ENCODE measurements at places on chromosomes 13 and 19.

DNA sequence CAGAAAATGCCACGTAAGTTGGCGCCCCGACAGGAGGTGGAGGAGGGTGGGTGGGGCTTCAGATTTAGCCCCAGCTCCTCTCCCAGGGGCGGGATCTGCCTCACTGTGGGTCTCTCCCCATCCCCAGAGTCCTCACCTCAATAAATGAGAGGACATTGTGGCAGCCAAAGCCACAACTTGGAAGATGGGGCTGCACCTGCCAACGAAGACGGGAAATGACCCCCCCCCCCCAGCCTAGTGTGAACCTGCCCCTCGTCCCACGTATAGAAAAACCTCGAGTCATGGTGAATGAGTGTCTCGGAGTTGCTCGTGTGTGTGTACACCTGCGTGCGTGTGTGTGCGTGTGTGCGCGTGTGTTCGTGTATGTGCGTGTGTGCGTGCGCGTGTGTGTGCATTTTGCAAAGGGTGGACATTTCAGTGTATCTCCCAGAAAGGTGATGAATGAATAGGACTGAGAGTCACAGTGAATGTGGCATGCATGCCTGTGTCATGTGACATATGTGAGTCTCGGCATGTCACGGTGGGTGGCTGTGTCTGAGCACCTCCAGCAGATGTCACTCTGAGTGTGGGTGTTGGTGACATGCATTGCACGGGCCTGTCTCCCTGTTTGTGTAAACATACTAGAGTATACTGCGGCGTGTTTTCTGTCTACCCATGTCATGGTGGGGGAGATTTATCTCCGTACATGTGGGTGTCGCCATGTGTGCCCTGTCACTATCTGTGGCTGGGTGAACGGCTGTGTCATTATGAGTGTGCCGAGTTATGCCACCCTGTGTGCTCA, 1.5 kb upstream of the TRAPPC5 start:
- DNase-seq: peak; percentile 45

DNA sequence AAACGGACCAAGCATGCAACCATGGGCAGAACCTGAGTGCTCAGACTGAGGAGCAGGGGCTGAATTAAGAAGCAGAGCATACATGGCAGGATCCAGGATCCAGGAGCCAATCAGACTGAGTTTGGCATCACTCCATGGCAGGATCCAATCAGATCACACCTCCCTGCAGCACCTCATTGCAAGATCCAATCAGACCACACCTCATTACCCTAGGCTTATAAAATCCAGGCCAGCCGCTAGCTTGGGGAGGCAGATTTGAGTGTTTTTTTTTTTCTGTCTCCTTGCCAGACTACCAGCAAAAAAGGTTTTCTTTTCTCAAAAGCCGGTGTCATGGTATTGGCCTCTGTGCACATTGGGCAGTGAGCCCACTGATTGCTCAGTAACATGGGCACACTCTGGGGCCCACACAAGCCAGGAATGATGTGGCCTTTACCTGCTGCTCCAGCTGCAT, 127.9 kb upstream of the GJB6 start:
- no peak for DNase-seq

DNA sequence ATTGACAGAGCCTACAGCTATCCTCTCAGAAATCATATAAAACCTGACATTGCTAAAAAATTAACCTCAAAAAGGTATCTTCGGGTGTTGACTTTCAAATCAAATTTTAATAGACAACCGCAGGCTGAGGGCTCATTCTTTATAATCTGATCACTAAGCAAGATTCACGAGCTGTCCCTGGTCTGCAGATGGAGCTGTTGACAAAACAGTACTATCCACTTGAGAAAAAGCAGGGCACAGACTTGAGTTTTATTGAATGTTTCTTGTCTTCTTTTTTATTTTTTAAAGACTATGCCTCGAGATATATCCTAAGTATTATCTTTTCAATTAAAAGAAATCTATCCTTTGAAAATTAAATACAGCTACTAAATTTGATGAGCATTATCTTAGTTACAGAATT, 540.5 kb downstream of the PCDH9 start:
- no peak for DNase-seq

GRCh38 chr13:53238261-53238660, 209.6 kb downstream of the OLFM4 start:
- no peak for DNase-seq

DNA sequence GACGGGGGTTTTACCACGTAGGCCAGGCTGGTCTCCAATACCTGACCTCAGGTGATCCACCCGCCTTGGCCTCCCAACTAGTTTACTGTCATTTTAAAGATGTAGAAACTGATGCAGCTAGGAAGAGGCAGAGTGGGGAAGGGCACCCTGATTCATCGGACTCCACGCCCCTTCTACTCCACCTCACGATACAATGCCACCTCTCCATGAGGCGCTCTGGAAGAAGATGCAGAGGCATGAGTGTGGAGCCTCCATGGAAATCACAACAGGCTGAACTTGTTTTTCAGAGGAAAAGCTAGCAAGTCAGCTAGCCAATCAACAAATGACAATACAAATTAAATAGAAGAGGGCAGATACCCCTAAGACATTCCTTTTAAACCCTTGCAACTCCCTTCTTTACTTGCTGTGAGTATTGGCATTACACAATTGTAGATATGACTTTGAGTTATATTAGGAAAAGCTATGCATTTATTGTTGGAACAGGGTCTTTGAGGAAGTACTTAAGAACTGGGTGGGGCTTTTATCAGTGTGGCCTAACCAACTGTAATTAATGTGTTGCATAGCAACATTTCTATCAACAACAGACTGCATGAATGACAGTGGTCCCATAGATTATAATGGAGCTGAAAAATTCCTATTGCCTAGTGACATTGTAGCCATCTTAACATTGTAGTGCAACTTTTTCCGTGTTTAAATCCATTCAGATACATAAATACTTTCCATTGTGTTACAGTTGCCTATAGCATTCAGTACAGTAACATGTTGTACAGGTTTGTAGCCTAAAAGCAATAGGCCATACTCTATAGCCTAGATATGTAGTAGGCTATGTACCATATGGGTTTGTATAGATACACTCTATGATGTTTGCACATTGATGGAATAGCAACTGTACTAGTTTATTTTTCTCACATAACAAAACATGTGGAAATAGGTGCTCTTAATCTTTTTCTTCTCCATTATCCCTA, 17.6 kb downstream of the WDFY2 start:
- DNase-seq: no peak

GRCh38 chr13:39946769-39947168, 291.3 kb downstream of the COG6 start:
- DNase-seq: no peak

GRCh38 chr13:77760893-77761292, 63.4 kb downstream of the SLAIN1 start:
- no peak for DNase-seq

DNA sequence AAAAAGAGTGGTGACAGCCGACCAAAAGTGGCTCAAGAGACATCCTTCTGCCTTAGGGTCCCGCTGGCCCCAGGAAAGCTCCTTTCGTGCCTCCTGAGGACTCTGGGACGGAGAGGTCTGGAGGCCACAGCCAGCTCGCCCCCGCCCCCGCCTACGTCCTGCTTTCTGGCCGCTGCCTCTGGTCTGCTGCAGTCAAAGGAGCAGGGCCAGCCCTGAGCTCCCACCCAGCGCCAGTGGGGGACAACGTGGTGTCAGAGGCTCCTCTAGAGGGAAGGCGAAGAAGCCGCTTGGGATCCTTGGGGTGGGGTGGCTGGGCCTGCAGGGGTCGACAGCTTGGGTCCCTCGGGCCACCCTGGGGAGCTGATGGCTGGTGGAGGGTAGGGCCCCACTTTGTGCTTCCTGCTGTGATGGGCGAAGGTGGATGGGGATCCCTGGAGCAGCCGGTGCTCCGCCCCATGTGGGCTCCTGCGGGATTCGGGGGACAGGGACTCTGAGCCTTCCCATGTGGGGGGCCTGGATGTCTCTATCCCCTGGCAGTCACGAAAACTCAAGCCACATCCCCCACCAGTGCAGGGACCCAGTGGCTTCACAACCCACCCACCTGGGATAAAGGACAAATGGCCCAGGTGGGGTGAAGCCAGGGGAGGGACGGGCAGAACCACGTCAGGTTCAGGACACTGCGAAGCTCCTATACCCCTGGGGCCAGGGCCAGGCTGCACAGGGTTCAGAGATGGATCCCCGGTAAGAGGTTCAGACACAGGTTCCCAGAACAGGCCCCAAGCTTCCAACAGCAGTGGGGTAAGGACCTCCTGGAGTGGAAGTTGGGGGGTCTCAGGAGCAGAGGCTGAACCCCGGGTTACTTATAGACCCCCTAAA, 9.0 kb upstream of the DIRAS1 start:
- DNase-seq: no peak

DNA sequence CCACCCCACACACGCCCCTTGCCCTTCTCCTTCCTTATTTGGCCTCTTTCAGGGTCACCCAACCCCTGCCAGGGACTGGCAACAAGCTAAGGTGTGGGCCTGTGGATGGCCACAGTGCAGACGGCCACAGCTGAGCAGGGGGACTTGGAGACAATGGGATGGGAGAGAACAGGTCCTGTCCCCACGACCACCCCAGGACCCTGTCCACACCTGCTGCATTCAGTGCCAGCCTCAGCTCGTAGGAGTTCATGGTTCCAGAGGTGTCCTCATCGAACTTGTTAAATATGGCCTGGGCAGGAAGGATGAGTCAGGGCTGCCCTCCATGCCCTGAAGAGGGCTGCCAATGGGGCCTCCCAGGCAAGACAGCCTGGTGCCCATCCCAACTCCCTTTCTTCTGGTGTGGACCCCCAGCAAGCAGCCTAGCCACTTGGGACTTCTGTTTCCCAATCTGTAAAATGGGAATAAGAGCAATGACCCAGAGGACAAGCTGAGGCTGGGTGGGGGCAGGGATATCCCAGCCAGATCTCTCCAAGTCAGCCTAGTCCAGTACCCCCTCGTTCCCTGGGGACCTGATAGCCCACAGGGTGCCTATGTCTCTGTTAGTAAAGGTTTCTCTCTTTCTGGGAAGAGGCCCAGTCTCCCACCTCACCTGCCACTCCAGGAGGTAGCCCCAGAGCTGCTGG, 10.6 kb downstream of the CAPN12 start:
- DNase-seq: no peak

DNA sequence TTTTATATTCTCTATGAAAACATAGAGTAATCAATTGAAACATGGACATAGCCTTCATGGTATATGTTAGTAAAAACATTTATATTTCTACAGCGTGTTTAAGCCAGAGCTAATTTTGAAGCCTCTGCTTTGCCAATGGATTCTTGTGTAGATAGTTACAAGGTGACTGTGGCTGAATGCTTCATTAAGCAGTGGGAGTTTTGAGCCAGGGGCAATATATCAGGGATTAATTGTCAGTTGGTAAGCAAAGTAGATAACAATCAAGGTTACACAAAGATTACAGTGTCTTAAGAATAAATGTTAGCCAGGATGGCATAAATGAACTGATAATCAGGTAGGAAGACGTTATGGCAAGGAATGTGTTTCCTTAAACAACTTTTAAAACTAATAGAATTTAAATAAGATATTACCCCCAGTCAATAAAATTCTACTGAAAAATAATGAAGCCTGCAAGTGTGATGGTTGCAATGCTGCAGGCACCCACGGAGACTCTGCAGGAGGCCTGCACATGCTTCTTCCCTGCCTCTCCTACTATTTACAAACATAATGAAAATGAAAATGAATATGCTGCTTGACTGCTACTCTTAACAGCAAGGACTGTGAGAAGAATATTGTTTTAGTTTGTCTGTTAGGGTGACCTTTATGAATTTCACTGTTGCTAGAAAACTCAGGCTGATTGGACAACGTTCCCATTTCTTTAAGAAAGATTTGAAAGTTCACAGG, 588.5 kb downstream of the GPC5 start:
- DNase-seq: no peak

DNA sequence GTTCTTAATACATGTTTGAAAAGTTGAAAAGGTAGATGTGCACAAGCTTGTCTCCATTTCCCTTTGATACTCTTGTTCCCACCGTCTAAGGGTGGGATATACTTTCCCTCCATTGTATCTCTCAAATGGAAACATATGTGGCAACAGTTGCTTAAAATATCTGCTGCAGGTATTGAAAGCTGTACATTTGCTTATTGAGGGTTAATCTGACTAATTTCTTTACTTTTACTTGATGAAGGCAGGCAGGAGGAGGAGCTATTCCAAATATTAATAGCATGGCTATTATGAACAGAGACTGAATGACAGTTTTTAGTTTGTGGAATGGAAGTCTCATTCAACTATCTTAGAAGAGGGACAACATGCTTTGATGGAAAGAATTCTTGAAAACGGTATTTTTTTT, 103.8 kb downstream of the SLC10A2 start:
- no peak for DNase-seq

GRCh38 chr19:8462571-8462970, 17.8 kb downstream of the HNRNPM start:
- no peak for DNase-seq

GRCh38 chr19:10617409-10618121, 7.8 kb upstream of the SLC44A2 start:
- DNase-seq: no peak

- no peak for DNase-seq
These were observed 36.6 kb downstream of the MYH14 start for GRCh38 chr19:50239921-50240590.

- DNase-seq: no peak
These were observed 67.3 kb downstream of the FOXO1 start for GRCh38 chr13:40599124-40599523.

GRCh38 chr13:33606692-33607091, 211.3 kb upstream of the RFC3 start:
- no peak for DNase-seq

GRCh38 chr19:19523177-19523576, 5.5 kb upstream of the YJEFN3 start:
- DNase-seq: no peak

- no peak for DNase-seq
These were observed 3.2 kb upstream of the SIX5 start for GRCh38 chr19:45772130-45772840.

DNA sequence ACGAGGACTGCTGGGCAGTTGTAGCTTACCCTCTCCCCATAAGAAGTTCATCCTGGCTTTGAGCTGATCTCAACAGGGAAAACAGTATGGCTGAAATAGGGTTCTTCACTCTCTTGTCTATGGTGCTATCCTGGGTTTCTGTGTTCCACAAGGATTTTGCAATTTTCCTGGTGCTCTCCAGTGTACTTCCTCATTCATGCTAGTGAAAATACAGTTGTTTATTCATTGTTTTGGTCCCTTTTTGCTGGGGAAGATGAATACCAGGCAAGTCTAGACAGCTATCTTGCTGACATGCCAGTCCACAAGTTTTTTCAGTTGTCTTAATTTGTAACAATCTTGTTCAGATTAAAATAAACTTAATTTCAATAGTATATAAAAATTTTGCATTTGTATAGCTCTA, 306.5 kb downstream of the DLEU7 start:
- no peak for DNase-seq

DNA sequence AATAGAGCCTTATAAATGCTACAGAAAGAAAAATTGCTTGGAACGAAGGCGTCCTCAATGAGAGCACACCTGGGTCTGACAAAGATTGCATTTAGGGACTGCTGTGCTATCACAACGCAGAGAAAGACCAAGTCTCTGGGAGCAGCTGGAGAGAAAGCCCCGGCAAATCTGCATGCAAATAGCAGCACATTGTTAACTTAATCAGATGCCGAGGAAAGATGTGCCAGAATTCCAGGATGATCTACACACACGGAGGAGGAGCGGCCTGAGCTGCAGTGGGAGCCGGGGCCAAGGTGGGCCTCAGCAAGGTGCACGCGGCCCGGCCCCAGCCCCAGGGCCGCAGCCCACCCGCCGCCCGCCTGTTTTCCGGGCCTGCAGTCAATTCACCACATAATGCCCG, 1.4 kb downstream of the ZNF536 start:
- DNase-seq: no peak
